ENCODE measurements at places on chromosomes 3 and 15.
A peak's percentile ranks its signal among the peaks of the same experiment; 100 is the strongest.

DNA sequence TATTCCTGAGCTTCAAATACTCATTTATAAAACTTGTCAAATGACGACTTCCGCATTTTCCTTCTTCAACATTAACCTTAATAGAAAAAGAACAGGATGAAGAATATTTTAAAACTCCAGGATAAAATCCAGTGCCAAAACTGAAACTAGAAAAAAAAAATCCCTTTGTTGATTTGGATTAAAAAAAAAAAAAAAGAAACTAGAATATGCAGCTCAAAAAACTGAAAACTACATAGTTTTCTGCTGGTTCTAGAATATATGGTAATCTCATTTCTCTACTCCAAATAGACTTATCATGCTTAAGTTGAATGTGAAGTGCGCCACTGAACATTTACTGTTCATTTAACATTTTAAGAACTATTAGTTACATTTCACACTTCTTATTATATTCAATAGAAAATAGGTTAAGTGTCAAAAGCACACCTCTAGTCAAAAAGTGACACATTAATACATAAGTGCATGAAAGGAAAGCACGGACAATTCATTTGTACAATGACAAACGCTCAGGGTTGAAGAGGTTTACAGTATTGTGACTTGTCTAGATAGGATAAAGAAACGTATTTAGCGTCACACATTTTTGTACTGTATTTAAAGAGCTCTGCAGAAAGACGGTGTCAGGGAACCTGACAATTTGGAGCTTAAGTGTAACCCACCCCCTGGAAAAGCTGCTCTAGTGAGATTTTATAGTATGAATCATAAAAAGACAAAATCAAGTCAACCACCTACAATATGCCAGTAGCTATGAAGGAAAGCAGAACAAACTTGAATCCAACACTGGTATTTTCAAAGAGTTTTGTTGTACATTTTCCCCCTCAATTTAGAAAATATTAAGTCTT, 5.8 kb downstream of the TRA2B start:
- DNase-seq: no peak

DNA sequence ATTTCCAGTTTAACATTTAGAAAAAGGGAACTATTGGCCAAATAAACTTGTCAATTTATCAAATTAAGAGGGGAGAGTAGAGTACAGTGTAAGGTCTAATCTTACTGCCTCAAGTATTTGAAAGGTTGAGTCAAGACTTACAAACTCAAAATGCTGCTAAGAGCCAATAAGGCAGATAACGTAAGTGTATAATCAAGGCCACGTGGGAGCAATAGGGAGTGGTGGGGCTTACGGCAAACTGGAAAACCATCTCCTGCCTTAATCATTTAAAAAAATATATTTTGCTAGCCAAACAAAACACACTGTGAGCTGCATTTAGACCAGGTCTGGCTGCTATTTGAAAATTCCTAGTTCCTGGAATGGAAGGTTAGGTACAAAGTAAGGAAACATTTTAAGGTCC, 107.3 kb upstream of the FRMD4B start:
- no peak for DNase-seq

GRCh38 chr3:170323331-170323730, 34.2 kb upstream of the SKIL start:
- DNase-seq: no peak

DNA sequence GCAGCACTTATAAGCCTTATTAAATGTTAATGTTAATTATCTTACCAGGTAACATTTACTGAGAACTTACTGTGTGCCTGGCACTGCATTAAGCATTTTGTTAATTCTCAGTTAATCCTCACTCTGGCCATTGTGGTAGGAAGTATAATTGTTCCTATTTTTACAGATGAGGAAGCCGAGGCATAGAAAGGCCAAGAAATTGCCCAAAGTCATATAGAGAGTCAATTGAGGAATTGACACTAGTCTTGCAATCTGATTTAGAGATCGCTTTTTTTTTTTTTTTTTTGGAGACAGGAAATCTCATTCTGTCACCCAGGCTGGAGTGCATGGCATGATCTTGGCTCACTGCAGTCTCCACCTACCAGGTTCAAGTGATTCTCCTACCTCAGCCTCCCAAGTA, 132.6 kb upstream of the PROK2 start:
- no peak for DNase-seq

- no peak for DNase-seq
These were observed 2.9 kb upstream of the PLSCR1 start for GRCh38 chr3:146547235-146547835.

DNA sequence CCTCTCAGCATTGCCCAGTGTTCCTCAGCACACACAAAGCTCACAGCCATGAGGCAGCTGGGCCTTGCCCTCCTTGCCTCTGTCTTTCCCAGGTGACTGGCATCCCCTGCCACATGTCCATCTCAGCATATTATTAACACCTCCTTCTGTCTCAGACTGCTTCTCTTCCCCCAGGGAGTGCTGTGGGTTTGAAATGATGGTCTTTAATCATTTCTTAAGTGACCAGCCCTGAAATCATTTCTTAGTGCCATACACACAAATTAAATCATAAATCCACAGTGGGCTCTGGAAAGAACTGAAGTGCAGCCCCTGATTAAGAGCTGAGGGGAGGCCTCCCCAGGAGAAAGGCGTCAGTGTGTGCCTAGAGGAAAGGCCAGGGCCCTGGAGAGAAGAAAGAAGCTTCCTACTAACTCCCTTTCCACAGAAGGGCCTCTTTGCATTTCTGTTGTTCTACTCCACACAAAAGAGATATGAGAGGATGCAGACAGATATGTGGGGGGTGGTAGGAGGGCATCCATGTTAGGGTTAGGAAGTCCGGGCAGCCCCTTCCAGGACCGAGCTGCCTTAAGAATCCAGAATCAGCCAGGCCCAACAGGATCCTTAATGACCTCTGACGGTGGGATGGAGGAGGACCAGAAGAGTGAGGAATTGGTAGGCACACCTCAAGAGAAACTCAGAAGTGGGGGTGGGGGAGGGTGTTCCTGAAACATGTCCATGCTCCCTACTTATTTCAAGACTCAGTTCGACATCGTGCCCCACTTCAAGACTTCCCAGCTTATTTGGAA, 290.8 kb downstream of the EPHB1 start:
- no peak for DNase-seq

DNA sequence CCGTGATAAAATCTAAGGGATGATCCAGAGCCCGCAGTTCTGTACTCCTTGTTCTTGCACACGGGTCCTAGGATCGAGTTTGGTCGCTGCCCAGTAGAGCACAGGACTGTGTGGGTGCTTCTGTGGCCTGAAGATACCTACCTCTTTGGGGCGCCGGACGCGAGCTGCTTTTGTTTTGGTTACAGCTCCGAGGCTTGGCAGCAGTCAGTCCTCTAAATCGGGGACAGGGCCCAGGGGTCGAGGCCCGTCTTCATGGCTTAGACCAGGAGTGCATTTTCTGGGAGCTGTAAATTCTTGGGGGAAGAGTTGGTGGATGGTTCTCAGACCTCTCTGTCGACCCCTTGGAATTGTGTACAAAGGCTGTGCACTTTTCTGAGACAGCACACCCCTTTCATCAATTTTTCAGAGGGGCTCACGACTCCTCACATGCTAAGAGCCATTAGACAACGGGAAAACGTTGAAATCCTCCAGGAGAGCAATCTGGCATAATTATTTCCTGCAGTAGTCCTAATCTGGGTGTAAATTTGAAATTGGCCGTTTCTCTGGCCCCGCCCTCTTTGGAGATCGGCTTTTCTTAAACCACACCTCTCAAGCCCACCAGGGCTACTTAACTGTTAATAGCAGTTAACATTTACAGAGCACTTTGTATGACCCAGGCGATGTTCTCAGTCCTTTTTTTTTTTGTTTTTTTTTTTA, 928 bp downstream of the CEP97 start:
- DNase-seq: peak; percentile 20

DNA sequence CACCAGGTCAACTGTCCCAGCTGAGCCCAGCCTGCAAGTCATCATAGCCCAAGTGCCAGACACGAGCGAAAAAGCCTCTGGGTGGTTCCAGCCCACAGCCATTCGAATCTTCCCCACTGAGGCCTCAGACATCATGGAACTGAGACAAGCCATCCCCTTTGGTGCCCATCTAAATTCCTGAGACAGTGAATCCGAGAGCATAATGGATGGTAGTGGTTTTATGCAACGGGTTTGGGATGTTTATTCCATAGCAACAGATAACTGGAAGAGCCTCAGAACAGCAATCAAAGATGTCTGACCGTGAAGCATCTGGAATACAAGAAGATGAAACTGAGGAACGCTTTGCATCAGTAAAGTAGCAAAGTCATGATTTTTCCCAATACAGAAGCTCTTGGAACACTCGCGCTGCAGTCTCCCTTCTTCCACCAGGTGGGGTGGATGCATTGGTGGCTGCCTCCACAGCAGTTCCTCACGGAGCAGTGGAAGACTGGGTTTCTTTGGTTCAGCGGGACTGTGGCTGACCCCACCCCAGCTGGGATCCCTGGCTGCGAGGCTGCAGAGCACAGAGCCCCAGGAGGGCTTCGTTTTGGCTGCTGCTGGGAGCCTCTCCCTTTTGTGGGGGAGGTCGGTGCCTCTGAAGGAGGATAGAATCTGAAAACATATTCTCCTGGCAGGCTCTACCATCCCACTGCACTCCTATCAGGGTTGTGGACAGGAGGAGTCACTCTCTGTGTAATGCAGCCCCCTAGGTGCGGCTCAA, 26.4 kb upstream of the PDE8A start:
- peak; percentile 32 for DNase-seq

GRCh38 chr15:72319985-72320671, at the start of gene CELF6:
Gene CELF6 (minus strand): TSS chr15:72320157. CDS start chr15:72319874, 283 bp downstream.
- DNase-seq: peak; percentile 64

DNA sequence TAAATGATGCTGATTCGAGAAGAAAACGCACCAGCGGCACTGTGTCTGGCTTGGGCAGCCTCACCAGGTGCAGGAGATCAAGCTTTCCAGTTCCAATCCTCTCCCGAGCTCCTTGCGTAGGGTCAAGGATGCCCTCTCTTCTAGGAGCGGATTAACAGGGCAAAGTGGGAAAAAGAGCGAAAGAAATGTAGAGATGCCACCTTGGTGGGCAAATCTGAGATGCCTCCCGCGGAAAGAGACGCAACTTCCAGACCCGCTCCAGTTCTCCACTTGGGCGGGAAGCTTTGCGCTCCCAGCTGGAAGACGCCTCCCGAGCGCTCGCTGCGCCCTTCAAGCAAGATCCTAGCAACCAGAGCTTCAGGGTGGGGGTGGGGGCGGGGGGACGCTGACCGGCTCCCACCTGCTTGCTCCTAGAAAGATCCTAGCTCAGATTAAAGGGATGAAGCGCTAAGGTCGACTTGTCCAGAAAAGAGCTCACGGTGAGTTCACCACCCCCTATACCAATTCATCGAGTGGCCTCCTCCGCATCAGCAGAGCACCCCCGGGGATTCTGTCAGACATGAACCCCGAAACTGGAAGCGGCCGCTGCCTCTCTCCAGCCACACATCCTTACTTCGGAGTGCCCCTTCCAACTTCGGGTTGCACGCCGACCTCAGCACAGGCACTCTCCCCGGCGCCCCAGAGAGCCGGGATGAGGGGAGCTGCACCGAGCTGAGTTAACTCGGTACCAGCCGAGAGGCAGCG, 769 bp downstream of the TAFA4 start:
- no peak for DNase-seq

GRCh38 chr15:85415783-85416182, 35.4 kb downstream of the AKAP13 start:
- DNase-seq: no peak

- DNase-seq: no peak
These were observed 109.7 kb downstream of the BDH1 start for GRCh38 chr3:197445896-197446699.

- no peak for DNase-seq
These were observed 36.8 kb upstream of the TSPAN3 start for GRCh38 chr15:77107531-77108355.

DNA sequence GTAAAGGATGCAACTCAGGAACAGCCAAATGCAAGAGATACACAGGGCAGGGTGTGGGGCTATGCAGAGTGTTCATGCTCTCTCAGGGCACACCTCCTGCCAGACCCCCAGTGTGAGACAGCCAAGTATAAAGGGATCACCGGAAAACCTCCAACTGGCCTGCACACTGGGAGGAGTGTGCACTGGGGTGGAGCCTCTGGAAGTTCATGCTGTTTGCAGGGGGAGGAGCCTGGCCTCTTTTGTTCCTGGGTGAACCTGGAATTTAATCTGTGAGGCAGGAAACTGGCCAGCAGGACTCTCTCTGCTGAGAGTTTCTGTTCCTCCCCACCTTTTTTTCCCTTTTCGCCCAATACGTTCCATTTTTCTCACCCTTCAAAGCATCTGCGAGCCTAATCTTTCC, 204.1 kb downstream of the WNT5A start:
- no peak for DNase-seq

DNA sequence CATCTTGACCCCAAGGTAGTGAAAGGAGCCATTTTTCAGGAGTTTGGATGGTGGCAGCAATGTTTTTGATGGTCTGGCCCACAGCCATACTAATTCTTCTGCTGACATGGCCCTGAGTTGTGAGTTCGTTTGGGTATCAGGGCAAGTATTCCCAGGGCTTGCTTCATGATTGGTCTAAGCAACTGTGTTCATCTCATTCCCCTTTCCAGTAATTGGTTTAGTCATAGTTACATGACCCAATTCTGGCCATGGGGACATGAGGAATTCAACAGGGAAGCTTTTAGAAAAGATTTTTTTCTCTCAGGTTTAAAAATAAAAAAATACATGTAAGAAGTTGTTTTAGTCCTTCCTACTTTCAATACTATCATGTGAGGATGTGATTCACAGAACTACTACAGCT, 150.5 kb upstream of the NPHP3 start:
- no peak for DNase-seq

DNA sequence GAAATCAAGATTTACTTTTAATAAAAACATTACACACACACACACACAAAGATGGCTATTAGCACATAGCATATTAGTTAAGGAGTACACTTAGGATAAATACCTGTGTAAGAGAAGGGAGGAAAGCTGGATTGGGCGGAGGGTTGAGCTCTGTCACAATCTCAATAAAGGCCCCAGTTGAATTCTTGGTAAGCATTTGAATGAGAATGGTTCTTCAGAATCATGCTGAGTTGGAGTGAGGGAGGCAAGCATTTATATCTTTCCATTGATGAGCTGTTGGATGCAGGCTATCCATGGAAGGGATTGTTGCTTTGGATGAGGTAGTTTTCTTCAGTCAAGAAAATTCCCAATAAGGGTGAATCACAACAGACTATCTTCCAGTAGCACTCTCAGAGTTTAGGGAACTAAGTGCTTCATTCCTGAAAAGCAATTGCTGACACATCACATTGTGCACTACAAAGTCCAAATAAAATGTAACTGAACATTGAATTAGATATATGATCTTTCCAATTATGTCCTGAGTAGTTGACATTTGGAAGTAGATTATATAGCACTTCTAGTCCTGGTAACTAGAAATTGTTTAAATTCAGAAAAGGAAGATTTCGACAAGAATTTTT, 95.7 kb downstream of the SUCNR1 start:
- DNase-seq: no peak

- no peak for DNase-seq
These were observed 26.2 kb upstream of the TRPM1 start for GRCh38 chr15:31127596-31128261.

GRCh38 chr15:85382942-85383341, 2.5 kb downstream of the AKAP13 start:
- no peak for DNase-seq

DNA sequence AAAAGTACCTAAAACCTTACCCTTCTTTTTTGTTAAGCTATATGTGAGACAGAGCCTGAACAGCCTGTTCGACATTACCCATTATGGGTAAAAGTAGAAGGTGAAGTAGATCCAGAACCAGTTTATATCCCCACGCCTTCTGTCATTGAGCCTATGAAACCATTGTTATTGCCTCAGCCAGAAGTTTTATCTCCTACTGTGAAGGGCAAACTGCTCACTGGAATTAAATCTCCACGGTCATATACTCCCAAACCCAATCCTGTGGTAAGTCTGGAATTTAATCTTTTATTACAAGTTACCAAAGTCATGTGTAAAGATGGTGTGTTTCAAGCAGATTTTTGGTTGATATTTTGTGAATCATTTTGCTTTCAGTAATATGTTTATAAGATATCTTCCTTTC, 47.1 kb upstream of the MAPKBP1 start:
- no peak for DNase-seq

All from urinary bladder (tissue), 4 donors.